ENCODE measurements at places on chromosomes 12 and 14. TPM values are rescaled to one million over a fixed set of nuclear protein-coding genes. Genes with fewer than 3 reads are reported as not detected.

DNA sequence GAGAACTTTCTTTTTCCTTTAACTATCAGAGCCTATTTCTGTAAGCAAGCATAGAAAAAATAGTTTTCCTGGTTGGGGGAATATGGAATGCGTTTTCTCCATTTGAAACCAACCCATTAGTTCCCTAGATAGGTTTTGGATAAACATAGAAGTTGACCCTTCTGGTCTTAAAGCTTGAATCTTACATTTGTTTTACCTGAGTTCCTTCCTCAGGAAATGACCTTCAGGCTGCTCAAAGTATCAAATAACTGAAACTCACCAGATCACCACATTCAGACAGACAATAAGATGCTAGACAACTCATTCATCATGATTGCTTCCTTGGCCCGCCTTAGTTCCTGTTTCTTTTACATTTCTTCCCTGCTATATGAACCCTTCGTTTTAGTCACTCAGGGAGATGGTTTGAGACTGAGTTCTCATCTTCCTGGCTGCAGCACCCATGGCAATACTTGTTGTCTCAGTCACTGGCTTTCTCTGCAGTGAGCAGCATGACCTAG is 52.2 kb downstream of the LRP6 start:
- no peaks in the 10 kb centered on the region for H3K27me3 ChIP-seq
- no peak overlapping the region for H3K4me3 ChIP-seq
- peaks cover 22% of the 10 kb centered on the region for H3K4me1 ChIP-seq
- H3K27ac ChIP-seq, result no peak overlapping the region

GRCh38 chr12:97267594-97268202 is 194.9 kb upstream of the RMST start:
- DNase-seq, result no peak
- H3K27ac ChIP-seq, result no peak overlapping the region
- H3K4me1 ChIP-seq, result no peaks in the 10 kb centered on the region
- H3K36me3 ChIP-seq, result no peaks in the 10 kb centered on the region

Gene CLSTN3
- total RNA-seq, result 14.2 TPM

DNA sequence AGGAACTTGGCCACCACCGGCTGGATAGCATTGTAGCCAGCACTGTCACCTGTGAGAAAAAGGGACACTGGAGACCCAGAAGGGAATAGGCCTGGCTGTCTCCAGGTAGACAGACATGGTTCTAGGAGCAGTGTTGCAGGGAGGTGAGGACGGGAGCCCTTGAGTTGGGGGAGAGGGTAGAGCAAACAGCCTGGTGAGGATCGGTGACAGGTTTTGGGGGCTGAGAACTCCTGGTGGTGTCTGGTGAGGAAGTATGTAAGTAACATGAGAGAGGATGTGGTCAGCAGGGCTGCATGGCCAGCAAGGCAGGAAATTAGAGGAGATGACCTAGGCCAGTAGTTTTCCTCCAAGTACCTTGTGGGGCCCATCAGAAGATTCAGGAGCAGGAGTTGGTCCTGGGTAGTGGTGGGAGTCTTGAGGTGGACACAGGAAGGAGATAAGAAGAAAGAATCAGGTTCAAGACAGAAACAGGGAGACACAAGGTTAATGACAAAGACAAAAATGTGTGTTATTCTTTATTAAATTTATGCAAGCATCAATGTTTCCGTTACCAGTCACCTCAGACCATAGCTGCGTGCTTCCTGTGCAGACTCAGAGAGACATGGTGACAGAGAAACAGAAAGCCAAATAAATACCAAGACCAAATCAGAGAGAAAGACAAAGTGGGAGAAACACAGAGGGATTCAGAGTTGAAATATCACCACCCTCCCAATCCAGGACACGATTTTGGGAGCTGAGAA is at the start of gene ARHGAP9:
ARHGAP9 (minus strand) TSS at position 491 of the 740 bp plus-strand sequence; CDS start at position 31, 460 bp downstream.
- no peaks in the 10 kb centered on the region for H3K36me3 ChIP-seq
- no peaks in the 10 kb centered on the region for H3K4me1 ChIP-seq
- no peak for DNase-seq
- peaks cover 26% of the 10 kb centered on the region for H3K27me3 ChIP-seq

DNA sequence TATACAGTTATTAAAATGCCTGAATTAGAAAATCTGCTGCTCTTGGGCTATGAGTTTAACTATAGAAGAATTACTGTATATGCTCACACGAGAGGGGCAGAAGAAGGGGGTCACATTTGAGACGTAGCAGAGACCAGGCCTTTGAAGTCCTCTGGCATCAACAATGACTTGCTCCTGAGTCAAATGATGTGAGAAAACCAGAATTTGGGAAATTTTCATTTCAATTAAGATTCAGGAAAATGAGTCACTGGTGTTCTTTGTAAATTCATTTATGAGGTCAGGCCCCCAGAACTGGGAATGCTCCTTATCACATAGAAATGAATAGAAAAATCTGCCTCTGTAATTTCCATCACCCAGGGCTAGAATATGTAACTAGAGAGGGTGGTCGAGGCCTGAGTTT is 92.9 kb downstream of the APAF1 start:
- peaks cover 34% of the 10 kb centered on the region for H3K4me1 ChIP-seq
- H3K27ac ChIP-seq, result no peak overlapping the region
- H3K36me3 ChIP-seq, result no peaks in the 10 kb centered on the region
- no peak overlapping the region for H3K4me3 ChIP-seq
- H3K27me3 ChIP-seq, result no peaks in the 10 kb centered on the region

Gene OR4Q3
- total RNA-seq, result not detected

DNA sequence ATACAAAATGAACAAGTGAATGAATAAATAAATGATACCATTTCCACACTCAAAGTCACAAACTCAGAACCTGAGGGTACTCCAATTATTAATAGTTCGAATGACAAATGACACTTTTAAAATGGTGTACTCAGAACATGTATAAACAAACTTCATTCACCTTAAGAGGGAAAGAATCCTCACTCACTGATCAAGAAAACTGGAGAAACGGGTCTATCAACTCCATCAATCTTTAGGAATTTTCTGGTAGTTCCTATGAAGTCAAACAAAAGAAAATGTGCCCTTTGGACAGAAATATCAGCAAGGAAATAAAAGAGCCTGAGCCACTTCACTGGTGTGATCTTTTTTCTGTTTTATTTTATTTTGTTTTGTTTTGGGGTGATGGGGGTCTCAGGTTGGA is 5.2 kb upstream of the NRDE2 start:
- H3K27ac ChIP-seq, result 0 out of 2 replicates have a peak overlapping the region, but pooled peaks have one; percentile 7
- DNase-seq, result peak; percentile 89
- H3K4me1 ChIP-seq, result peaks cover 13% of the 10 kb centered on the region

DNA sequence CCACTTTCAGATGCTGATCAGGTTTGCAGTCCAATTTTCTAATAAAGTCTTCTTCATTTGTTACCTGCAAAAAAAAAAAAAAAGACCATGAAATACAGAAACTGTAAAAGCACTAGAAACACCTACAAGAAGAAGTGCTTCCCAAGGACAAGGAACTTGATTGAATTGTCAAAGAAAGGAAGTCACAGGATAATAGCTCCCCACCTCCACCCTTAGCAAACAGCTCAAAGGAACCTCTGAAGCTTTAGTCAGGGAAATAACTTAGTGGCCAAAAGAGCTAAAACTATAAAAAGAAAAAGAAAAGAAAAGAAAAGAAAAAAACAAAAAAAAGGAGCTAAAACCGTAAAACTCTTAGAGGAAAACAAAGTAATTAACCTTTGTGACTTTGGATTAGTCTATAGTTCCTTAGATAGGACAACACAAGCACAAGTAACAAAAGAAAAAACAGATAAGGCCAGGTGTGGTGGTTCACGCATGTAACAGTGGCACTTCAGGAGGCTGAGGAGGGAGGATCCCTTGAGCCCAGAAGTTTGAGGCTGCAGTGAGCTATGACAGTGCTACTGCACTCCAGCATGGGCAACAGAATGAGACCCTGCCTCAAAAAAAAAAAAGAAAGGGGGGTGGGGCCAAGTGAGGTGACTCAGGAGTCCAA is 28.5 kb downstream of the ZFYVE1 start:
- H3K4me3 ChIP-seq, result no peak overlapping the region
- H3K27ac ChIP-seq, result no peak overlapping the region
- no peak for DNase-seq
- no peaks in the 10 kb centered on the region for H3K4me1 ChIP-seq
- H3K36me3 ChIP-seq, result peaks cover 8% of the 10 kb centered on the region

Data from PC-3 (cell line).